ENCODE measurements at places on chromosomes 7 and 10.

GRCh38 chr10:109933984-109934565, 10.8 kb upstream of the XPNPEP1 start:
- no peak for DNase-seq

- DNase-seq, result no peak
Observed at GRCh38 chr10:60206735-60207134, 182.9 kb downstream of the ANK3 start.

- DNase-seq, result no peak
Observed at GRCh38 chr7:115968171-115968570, 62.4 kb downstream of the TFEC start.

DNA sequence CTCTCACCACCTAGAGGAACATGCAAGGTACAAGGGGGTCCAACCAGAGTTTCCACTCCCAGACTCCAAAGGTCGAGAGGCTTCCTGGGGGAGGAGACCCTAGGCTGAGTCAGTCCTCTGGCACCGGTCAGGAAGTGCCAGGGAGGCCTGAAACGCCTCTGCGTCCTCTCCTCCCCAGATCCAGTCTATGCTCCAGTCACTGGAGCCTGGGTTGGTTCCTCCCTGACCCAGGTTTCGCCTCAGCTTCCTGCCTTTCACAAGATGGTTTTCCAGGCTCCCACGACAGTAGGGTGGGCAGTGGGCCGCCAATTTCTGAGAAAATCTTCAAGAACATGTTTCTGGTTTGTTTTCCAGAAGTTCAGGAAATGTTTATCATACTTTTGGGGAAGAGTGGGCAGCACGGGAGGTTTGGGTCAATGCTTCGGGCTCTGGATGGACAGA, 30.0 kb downstream of the DUSP5 start:
- no peak for DNase-seq

- DNase-seq, result no peak
Observed at GRCh38 chr10:132111121-132111731, 45.5 kb downstream of the JAKMIP3 start.

- DNase-seq, result no peak
Observed at GRCh38 chr10:86596266-86596665, 58.1 kb upstream of the OPN4 start.

- DNase-seq, result no peak
Observed at GRCh38 chr7:134018306-134018705, 108.8 kb upstream of the LRGUK start.
